ENCODE measurements at places on chromosomes 5 and 9.

GRCh38 chr5:99369797-99370593, 441.2 kb upstream of the CHD1 start:
- no peaks in the 10 kb centered on the region for H3K4me1 ChIP-seq
- no peaks in the 10 kb centered on the region for H3K27me3 ChIP-seq
- H3K36me3 ChIP-seq, result no peaks in the 10 kb centered on the region

DNA sequence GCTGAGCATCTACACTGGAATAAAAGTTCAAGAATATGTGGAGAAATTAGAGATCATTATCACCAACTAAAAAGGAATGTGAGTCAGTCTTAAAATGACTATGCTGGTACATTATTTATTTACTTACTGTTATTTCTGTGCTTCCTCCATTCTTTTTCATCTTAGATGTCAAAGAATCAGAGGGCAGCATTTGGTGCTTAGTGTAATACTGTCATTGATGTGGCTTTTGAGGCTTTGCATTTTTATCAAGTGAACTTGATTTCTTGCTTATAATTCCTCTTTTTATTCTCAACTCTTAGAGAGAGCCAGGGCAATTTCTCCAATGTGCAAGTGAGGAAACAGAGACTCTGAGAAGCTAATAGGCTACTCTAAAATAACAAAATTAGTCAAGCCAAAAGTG, 163.7 kb upstream of the TRPC7 start:
- no peaks in the 10 kb centered on the region for H3K27me3 ChIP-seq
- DNase-seq, result no peak
- H3K4me1 ChIP-seq, result no peaks in the 10 kb centered on the region

GRCh38 chr9:110744715-110745384, 76.3 kb downstream of the MUSK start:
- no peaks in the 10 kb centered on the region for H3K36me3 ChIP-seq
- H3K27me3 ChIP-seq, result no peaks in the 10 kb centered on the region
- peaks cover 47% of the 10 kb centered on the region for H3K4me1 ChIP-seq
- peak overlapping the region; percentile 15 for H3K4me3 ChIP-seq
- peak overlapping the region; percentile 93 for H3K27ac ChIP-seq

- DNase-seq, result peak; percentile 76
- no peaks in the 10 kb centered on the region for H3K27me3 ChIP-seq
- H3K4me1 ChIP-seq, result peaks cover 29% of the 10 kb centered on the region
- H3K4me3 ChIP-seq, result no peak overlapping the region
- H3K36me3 ChIP-seq, result no peaks in the 10 kb centered on the region
Measured at GRCh38 chr9:35951736-35952135, 6.2 kb downstream of the OR2S2 start.

DNA sequence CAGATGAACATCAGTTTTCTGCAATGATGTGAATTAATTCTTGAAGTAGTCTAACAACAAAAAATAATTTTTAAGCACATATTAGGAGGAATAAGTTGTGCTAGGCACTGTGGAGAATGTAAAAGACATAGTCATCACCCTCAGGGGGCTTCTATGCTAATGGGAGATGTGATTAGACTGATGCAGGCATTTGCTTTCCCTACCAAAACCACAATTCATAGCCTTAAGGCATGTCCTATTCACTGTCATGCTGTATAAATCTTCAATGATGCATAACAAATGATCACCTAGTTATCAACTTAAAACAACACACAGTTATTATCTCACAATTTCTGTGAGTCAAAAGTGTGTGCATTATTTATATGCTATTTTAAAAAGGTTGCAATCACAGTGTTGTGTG, 422.6 kb downstream of the MAN2A1 start:
- DNase-seq, result no peak
- no peaks in the 10 kb centered on the region for H3K36me3 ChIP-seq
- no peak overlapping the region for H3K27ac ChIP-seq
- H3K4me1 ChIP-seq, result no peaks in the 10 kb centered on the region
- H3K4me3 ChIP-seq, result no peak overlapping the region
